Fibroblast of skin of scalp (primary cell): ENCODE measurements at places on chromosomes 11 and 22.

DNA sequence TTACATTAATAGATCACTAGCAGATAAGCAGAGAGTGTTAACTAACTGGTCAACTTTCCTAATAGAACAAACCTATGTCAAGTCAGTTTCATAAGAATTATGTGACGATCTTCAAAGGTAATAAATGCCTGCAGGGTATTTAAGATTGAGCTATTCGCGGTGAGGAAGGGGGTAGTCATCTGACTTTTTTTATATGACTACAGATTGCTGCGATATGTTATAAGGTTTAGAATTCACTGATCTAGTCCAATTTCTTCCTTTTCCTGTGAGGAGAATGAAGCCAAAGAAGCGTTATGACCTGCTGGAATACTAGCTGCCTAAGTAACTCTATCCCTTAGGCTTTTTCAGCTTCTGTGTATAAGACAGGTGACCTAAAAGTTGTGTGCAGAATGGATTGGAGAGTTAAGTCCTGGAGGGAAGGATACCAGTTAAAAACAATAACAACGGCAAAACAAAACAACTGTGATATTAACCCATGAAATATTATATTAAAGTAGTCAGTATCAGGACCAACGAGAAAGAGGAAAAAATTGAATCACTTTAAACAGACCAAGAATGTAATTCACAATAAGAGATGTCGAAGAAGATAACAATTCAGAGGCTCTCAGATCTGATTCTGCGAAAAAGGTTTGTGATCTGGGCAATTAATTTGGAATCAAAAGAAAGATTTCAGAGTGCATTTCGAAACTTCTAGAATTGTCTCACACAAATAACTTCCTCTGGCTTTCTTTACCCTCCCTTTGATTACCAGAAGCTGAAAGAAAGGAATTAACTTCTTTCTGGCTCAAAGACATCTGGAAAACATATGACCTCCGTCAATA is 630 bp downstream of the CASP4 start:
- no peak for DNase-seq

DNA sequence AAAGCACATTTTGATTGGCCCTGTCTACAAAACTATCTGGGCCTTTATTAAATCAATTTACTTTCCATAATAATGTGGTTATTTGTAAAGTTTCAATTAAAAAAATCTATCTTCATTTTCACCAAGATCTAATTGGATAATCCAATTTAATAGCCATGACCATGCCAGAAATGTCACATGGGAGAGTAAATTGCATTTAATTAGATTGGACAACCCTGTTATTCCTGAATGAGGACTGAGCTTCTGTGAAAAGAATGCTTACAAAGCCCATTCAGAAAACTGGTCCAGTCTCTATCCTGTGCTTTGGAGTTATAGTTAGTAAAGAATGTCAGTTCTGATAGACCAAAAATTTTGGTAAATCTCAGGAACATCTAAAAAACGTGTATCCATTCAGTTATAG is 541.9 kb upstream of the ANO5 start:
- no peak for DNase-seq

- no peak for DNase-seq
Measured at GRCh38 chr11:103887001-103887658, 149.3 kb upstream of the DDI1 start.

GRCh38 chr22:49212466-49212865 is 615.2 kb downstream of the BRD1 start:
- DNase-seq: no peak

- DNase-seq: no peak
Measured at GRCh38 chr11:68956142-68956541, 24.6 kb downstream of the MRGPRD start.
